ENCODE measurements at places on chromosomes 1 and 21. TPM values are rescaled to one million over a fixed set of nuclear protein-coding genes. Genes with fewer than 3 reads are reported as not detected.
A peak's percentile ranks its signal among the peaks of the same experiment; 100 is the strongest.

DNA sequence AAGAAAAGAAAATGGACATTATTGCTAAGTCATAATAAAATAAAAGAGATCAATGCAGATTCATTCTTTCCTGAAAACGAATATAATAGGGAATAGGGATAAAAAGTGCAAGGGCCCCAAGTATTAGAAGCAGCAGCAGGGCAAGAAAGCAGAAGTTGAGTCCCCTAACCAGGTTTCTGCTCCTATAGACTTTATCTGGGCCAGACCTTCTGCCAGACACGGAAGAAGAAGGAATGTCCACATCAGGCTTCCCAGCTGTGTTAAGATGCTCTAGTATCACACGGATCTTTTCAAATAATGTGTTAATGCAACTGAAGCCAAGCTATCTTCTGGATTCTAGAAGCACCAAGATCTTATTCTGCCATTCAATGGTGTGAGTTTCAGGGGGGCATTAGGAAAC is 26.9 kb downstream of the CD244 start:
- DNase-seq = no peak

GRCh38 chr1:220918285-220918951 is 39.2 kb downstream of the HLX start:
- no peak for DNase-seq

GRCh38 chr1:170929412-170929834 is 5.9 kb upstream of the MROH9 start:
- no peak for DNase-seq

GRCh38 chr1:235601104-235601503 is 48.5 kb downstream of the GNG4 start:
- DNase-seq = no peak

DNA sequence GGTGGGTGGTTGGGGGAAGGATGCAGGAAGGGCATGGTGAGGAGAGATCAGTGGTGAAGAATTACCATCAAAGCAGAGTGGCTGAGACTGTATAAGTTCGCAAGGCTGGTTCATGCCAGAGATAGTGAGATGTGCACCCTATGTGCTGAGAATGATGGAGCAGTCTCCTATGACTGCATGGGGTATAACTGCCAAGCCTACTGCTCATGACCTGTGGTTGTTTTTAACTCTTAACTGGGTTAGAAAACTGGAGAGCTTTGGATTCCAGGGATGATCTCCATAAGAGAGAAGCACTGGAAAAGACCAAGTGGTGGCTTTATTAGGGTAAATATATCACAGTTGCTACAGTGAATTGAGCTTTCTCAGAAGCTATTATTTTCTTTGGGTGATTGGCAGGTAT is 16.2 kb downstream of the WNT2B start:
- peak; percentile 37 for DNase-seq

DNA sequence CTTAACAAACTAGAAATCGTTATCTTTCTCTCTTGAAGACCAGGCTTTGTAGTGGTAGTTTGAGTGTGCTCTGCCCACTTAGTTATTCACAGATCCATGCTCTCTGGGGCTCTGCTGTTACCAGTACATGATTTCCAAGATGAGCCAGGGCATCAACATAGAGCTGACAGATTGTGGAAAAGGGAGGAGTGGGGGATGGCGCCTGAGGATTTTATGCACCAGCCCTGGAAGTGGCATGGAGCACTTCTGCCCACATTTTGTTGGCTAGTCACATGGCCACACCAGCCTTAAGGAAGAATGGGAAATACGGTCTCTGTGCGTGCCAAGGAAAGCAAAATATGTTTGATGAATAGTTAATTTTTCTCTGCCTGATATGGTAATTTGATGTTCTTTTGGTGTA is 18.2 kb downstream of the TSNAX start:
- no peak for DNase-seq

- DNase-seq = peak; percentile 98
Observed at GRCh38 chr1:218480137-218480536, 135.0 kb downstream of the TGFB2 start.

GRCh38 chr1:177366091-177366490 is 195.3 kb downstream of the BRINP2 start:
- DNase-seq = no peak

DNA sequence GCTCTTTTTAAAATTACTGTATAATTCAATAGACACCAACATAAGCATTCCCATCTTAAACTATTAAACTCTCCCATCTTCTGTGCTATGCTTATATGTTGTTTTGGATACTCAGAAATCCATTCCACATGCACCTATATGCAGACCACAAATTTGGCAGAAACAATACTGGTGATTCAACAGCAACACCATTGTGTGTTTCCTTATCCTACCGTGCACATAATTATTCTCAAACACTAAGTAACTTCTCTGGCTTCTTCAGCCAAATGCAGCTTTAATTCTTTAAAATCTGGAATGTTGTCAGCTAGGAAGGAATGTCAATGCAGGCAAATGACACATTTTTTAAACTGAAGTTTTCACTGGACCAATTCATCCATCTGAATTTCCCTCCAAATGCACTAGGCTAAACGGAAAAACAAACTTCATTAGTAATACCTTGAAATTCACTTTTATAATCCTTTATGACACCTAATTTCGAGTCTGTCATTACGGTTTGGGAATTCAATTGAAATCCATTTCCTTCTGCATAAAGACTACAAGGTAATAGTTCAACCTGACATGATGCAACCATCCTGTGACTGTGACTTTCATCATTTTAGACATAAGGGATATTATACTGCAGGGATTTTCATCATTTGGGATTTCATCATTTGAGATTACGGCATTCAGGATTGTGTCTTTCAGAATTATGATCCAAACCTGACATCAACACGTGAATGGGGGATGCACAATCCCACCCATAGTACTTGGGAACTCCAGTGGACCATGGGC is 308.5 kb downstream of the LTN1 start:
- no peak for DNase-seq

GRCh38 chr1:41718497-41718896 is 200.2 kb downstream of the HIVEP3 start:
- no peak for DNase-seq

DNA sequence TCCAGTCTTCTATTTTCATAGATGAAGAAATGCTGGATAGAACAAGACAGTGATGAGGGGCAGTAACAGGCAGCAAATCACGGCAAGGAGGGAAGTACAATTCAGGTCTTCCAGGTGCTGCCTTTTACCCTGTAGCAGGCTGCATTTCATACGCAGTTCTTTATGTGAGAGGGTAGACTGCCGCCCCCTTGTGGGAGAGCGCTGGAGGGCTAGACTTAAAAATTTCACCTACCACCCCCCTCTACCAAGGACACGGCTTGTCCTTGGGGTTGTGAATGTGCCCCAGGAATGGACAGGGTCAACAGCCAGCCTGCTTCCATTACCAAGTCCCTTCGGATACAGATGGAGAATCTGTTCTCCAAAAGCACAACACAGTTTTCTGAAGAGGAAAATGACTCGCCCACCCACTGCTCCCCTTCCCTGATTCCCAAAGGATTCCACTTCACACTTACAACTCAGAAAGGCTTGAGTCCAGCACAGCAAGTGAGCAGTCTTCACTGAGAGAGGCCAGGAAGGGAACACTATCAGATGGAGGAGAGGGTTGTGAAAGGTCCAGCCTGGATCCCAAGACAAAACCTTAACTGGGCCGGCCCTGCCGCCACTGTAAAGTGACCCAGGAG is 7.4 kb downstream of the WDR77 start:
- peak; percentile 36 for DNase-seq

DNA sequence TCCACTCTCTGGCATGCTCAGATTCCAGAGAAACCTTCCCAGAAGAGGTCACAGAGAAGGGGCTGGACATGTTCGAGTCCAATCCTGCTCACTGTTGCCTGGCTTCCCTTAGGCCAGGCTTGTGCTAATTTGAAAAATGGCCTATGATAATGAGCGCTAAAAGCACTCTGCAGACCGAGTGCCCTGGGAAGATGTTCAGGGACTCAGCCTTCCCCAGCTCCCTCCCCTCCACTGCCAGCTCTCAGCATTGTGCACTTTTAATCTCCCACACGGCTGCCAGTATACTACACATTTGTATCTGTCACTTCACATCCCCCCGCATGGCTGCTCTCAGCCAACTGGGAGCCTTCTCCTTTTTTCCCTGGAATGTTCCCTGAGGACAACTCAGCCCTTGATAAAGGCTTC is 24.1 kb downstream of the FAM163A start:
- no peak for DNase-seq

Gene CCDC17
- total RNA-seq = 0.99 TPM

Gene LRRC71
- total RNA-seq = not detected

Gene CCNL2
- total RNA-seq = 102 TPM

Gene KCNQ4
- total RNA-seq = under 0.01 TPM

Gene SH2D1B
- not detected for total RNA-seq

Gene ALG14
- total RNA-seq = 4.6 TPM

All from fibroblast of lung (primary cell).